Foreskin fibroblast (primary cell): ENCODE measurements at places on chromosomes 12 and 14.
A peak's percentile ranks its signal among the peaks of the same experiment; 100 is the strongest.

GRCh38 chr14:35506927-35507326 lies 27.0 kb upstream of the INSM2 start:
- peak; percentile 43 for DNase-seq

- DNase-seq = no peak
Measured at GRCh38 chr14:34804933-34805332, 70.2 kb downstream of the BAZ1A start.

DNA sequence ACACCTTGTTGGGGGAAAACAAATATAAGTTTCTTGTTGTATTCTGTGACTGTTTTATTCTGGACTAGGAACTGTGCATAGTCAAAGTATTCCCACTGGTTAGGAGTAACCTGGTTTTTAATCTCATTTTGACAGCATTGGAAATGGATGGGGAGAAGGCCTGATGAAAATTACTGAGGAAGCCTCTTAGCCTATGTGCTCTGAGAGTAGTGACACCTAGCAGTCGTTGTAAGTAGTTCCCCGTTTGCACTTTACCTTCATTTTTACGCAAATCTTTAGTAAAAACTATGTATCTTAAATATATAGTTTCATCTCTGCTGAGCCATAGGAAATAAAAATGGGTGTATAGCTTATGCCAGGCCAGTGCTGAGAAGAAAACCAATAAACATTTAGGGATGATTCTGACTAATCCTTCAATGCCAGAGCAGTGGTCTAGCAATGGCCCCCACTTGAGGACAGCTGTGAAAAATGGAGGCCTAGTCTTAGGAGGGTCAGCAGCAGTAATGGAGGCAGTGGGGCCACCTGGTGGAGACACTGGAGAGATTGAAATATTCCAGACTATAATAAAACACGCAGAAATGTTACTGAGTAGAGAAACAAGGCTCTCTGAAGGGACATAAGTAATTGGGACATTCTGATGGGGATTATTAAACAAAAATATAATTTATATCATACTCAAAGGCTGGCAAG lies 133.2 kb upstream of the NOVA1 start:
- DNase-seq = peak; percentile 46

GRCh38 chr14:93109572-93110481 lies 5.9 kb downstream of the ITPK1 start:
- no peak for DNase-seq

- no peak for DNase-seq
Measured at GRCh38 chr12:109256011-109256410, 53.1 kb downstream of the FOXN4 start.

GRCh38 chr12:48414021-48414420 lies 58.3 kb upstream of the ANP32D start:
- no peak for DNase-seq

GRCh38 chr12:32240831-32241230 lies 134.2 kb downstream of the BICD1 start:
- peak; percentile 80 for DNase-seq

GRCh38 chr12:114291389-114292060 lies 114.4 kb downstream of the TBX5 start:
- DNase-seq = no peak

DNA sequence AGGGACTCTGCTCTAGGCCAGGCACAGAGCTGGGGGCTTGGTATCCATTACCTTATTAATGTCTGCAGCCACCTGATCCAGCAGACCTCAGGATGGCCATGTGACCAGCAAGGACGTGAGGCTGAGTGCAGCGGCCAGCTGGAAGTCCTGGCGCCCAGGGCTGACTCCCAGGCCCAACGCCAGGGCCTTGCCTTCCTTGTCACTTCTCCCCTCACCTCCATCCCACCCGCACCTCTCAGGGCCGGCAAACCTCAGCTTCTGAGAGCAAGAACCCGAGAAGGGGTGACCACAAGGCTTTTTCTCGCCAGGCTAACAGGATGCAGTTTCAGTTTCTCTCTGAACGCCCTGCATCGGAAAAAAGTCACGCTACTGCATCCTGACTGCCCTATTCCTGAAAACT lies 15.4 kb downstream of the RAB35 start:
- DNase-seq = peak; percentile 35

GRCh38 chr12:10453156-10453555 lies at the start of gene KLRC1:
Gene KLRC1 (minus strand): TSS chr12:10453377. CDS start chr12:10451156, 2,221 bp downstream.
- no peak for DNase-seq

DNA sequence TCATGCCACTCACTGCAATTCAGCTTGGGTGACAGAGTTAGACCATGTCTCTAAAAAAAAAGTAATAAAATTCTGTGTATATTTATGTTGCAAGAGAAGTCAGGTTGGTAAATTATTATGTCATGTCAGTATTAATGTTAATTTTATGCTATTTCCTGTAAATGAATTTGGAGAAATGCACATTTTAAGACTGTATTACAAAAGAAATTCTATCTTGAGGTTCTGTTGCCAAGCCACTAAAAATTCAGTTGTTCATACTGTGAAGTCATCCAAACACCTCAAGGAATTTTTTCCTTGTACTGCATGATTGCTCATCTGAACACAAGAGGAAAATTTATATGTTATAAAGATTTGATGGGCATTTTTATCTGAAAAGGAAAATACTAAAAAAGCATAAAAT lies 23.3 kb upstream of the HMGA2 start:
- DNase-seq = no peak

GRCh38 chr12:89325495-89325894 lies 26.8 kb downstream of the DUSP6 start:
- DNase-seq = no peak
